ENCODE measurements at places on chromosomes 2 and 18.

GRCh38 chr2:27624943-27625342 lies 3.9 kb downstream of the CCDC121 start:
- no peak for DNase-seq

- DNase-seq, result no peak
These were observed 79.5 kb downstream of the POLR1A start for GRCh38 chr2:86025976-86026743.

- no peak for DNase-seq
These were observed 431.2 kb upstream of the TCF4 start for GRCh38 chr18:56019156-56019555.

DNA sequence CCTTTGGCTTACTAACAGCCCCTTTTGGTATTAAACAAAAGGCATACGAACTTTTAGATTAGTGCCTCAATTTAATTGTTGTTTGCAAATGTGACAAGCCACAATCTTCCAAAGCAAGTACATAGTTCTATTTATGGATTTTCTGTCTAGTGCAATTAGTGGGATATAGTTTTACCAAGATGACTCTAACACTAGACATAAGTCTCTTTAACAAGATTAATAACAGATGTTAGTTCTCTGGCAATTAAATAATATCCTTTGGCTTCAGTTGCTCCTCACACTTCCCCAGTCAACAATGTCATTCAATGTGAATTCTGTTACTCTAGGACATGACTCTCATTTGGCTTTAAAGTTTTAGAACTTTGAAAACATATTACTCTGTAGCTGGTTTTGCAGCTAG lies 16.7 kb upstream of the MC4R start:
- DNase-seq, result no peak

DNA sequence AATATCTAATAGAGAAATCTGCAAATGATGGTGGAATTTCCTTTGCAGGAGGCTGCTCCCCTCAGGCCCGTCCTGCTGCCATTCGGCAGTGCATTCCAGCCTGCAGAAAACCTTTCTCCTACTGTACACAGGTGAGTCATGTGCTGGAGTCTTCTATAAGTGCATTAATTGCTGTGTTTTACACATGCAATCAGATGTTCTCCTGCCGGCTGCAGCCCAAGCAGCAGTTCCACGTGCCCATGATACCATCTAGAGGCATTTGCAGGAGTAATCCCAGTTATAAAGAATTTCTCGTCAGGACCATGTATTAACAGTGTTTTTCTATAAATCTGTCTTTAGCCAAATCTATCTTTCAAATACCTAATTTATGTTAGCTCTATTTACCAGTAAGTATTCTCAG lies 304.7 kb upstream of the HNMT start:
- no peak for DNase-seq

GRCh38 chr2:109423556-109424359 lies 190.0 kb downstream of the SEPTIN10 start:
- DNase-seq, result no peak

DNA sequence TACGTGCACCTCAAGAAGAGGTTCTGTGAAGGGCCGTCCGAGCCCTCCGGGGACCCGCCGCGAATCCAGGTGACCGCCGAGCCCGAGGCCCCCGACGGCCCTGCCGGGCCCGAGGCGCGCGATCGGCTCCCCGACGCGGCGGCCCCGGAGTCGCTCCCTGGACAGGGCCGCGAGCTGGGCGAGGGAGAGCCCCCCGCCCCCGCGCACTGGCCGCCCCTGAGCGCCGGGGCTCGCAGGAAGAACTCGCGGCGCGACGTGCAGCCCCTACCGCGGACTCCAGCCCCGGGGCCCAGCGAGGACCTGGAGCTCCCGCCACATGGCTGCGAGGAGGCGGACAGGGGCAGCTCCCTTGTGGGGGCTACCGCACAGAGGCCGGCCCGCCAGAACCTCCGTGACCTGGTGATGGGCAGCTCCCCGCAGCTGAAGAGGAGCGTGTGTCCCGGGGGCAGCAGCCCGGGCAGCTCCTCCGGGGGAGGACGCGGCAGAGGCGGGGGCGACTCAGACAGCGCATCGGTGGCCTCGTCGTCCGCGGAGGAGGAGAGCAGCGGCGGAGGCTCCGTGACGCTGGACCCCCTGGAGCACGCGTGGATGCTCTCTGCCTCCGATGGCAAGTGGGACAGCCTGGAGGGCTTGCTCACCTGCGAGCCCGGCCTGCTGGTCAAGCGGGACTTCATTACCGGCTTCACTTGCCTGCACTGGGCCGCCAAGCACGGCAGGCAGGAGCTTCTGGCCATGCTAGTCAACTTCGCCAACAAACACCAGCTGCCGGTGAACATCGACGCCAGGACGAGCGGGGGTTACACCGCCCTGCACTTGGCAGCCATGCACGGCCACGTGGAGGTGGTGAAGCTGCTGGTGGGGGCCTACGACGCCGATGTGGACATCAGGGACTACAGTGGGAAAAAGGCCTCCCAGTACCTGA lies 812 bp downstream of the SOWAHC start:
- DNase-seq, result no peak

DNA sequence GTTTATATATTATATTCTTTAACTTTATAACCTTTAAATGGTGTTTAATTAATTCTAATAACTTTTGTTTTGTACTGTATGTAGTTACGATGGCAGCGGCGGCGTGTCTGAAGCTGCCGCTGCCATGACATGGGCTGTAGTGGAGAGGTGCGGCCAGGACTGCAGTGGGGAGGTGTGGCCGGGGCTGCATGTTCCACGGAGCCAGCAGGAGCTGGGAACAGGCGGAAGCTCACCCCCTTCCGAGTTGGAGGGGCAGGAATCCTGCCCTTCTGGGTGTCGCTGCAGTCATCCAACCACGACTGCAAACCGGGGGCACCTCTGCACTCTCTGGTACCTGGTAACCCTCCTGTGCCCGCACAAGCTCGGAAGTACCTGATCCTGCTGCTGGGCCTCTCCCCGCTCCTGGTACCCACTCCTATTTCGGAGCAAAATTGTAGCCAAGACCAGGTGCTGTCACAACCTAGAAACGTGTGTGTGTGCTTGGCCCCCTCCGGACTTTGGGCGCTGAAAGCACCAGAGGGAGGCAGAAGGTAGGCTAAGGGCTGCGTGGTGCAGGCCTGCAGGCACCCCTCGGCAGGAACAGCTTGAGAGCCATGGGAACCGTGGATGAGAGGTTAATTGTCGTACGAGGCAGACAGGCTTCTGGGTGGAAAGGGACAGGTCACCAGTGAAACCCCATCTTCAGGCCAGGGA lies 1329.7 kb upstream of the SLC39A10 start:
- no peak for DNase-seq

- no peak for DNase-seq
These were observed 111.8 kb downstream of the TTC27 start for GRCh38 chr2:32739664-32740063.

- no peak for DNase-seq
These were observed 51.5 kb downstream of the USP37 start for GRCh38 chr2:218516614-218517013.

DNA sequence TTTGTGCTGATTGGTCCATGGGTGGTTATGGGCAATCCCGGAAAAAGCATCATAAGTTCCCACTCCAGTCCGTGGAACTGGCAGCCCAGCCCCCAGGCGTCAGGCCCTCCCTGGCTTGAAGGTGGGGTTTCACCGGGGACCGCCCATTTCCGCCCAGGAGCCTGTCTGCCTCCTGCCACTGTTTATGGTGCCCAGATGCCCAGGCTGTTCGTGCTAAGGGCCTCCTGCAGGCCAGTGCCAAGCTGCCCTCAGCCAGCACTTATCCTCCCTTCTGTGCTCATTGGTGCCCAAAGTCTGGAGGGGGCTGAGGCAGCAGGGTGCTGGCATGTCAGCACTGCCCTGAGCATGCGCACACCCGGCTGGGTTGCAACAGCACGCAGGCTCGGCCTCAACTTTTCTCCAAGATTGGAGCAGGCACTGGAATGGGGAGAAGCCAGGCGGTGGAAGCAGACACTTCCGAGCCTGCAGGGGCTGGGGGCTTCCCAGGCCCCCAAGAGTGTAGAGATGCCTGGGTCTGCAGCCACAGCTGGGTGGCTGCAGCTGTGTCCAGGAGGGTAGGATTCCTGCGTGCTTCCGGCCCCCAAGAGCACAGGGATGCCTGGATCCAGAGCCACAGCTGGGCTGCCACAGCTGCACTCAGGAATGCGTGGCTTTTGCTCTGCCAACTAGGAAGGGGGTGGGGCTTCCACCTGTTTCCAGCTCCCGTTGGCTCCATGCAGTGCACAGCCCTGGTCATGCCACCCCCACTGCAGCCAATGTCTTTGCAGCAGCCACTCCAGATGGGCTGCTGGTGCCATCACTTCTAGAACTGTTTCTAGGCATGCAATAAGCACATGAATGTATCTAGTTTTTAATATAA lies 74.0 kb downstream of the AGPS start:
- no peak for DNase-seq
